ENCODE measurements at places on chromosomes 5 and 9. TPM values are rescaled to one million over a fixed set of nuclear protein-coding genes. Genes with fewer than 3 reads are reported as not detected.

CAMK2A gene
- total RNA-seq, result under 0.01 TPM

ZNF354B gene
- 8.6 TPM for total RNA-seq

NUTM2F gene
- not detected for total RNA-seq

LCN15 gene
- not detected for total RNA-seq

EGFLAM gene
- total RNA-seq, result under 0.01 TPM

DNA sequence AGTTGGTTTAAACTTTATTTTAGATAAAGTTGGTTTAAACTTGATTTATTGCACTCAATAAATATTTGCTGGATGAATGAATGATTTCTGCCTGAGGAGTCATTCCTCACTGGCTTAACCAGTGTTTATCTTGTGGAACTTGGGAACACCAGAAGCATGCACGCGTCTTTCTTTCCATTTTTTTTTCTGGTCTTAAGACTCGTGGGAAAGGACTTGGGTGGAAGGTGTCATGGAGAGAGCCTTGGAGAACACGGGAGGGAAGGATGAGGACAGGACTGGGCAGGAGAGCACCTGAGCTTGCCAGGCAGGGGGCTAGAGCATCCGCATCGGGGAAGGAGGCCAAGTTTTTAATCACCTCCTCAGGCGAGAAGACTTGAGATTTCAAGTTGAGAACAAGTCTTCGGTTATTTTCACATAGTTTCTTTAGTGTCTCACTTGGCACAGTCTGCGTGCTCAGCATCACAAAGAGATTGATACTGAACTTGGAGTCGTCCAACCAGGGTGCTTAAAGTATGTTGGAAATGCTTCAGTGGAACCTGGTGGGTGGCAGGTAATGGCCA is 144.2 kb downstream of the PDZD2 start:
- no peak for DNase-seq

DNA sequence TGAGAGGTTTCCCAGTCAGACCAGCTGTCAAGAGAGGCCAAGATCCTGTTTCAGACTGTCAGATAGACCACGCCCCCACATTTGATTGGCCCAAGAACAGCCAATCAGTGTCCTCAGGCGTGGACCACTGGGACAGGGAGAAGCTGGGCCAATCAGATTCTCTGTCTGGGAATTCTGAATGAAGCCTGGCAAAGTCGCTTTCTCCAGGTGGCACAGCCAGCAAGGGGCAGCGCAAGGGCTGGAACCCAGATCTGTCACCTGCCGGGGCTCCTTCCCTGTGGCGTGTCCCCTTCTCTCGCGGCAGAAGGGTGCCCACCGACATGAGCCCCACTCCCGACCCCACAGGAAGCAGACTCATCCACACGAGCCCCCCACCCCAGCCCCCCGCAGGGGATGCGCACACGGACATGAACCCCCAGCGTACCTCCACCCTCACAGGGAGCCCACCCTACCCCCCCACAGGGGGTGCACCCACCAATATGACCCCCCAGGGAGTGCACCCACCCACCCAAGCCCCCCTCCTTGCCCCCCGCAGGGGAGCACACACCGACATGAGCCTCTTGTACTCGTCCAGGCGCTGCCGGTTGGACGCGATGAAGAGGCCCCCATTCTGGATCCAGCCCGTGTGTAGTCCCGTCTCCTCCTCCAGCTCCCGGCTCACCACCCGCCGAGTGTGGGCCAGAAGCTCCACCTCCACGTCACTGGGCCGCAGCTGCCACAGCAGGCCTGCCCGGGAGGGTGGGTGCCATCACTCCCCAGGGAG is 6.1 kb downstream of the SARDH start:
- DNase-seq, result no peak

DNA sequence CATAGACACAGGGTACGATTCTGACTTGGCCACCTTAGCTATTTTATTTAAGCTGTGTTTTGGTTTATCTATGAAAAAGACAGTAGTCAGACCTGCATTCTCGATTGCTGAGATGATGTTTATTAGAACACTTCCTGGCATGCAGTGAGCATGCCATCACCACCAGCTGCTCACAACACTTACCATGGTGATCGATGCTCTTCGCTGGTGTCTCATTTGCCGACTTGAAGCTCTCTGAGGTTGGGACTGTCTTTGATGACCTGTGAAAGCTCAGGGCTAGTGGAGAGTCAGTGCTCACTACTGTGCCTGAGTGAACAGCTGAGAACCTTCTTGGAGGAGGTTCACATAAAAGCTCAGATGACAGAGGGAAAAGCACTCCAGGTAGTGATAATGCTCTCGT is 4.4 kb upstream of the C9orf153 start:
- DNase-seq, result no peak

DNA sequence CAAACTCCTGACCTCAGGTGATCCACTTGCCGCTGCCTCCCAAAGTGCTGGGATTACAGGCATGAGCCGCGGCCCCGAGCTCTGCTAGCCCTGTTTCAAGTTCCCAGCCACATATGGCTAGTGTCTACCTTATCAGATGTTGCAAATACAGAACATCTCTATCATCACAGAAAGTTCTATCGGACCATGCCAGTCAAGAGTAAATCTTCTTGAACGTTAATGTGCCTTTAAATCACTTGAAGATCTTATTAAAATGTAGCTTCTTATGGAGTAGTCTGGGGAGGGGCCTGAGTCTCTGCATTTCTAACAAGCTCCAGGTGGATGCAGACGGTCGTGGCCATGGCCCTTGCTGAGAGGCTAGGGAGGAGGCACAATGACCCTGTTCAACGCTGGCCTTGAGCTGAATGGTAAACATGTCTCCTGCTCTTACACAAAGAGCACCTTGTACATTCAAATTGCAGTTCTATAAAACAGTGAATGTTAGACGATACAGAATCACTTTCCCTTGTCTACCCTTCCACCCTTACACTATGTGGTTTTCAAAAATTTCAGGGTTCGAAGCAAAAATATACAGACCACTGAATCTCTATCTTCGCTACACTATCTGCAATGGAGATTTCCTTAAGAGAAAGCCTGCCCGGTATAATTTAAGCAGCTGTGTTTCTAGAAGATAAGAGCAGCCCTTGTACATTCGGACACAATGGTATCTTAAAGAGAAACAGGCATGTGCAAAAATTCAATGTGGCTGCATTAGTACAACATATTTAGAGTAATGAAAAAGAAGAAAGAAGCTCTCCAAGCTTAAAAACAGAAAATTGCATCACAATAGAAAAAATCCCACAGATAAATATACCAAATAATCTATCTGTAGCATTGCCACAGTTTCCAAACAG is 114.1 kb downstream of the FRMD3 start:
- no peak for DNase-seq

DNA sequence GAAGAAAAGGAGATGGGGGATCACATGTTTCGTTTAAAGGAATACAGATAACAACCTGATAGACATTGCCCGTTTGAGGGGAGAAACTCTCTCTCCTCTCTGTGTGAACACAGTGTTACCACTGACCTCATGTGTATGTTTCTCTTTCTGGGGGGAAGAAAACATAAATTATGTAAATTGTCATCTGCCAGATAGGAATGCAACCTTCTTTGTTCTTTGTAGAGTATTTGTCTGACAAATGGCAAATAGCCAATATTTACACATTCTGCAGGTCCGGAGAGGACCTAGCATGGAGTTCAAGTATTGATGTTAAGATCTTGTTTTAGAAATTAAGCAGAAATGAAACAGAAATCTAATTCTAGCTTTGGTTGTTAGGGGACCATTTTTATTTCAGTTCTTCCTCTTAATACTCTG is 276.3 kb downstream of the SAXO1 start:
- no peak for DNase-seq

DNA sequence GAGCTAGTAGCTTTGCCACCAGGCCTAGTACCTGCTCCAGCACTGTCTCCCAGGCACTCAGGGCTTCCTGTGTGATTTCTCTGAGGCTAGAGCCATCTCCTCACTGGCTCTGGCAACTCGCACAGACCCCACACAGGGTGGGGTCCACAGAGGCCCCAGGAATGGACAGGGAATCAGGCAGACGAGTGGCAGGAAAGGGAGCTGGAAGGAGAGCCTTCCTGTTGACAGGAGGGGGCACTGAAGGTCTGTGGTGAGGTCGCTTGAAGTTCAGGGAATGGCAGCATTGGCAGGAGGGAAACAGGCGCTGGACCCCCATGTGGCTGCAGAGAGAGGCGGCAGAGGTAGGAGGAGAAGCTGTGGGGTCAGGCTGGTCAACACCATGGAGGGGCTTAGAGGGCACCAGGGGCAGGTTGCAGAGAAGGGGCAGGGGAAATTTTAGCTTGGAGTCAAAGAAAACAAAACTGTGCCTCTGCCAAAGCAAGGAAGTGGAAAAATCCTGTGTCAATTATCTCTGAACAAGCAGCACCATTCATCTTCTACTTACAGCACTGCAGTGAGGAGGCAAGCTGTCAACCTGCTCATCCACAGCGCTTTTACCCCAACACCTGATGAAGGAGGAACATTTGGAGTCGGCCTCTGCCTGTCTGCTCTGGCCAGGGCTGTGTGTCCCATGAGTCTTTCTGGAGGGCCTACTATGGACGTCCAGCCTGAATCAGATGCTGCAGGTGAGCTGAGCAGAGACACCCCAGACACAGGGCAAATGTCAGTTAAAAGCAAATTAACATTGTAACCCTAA is 270.2 kb downstream of the FSTL4 start:
- DNase-seq, result no peak

GRCh38 chr9:12790883-12791282 is 16.1 kb downstream of the LURAP1L start:
- no peak for DNase-seq

DNA sequence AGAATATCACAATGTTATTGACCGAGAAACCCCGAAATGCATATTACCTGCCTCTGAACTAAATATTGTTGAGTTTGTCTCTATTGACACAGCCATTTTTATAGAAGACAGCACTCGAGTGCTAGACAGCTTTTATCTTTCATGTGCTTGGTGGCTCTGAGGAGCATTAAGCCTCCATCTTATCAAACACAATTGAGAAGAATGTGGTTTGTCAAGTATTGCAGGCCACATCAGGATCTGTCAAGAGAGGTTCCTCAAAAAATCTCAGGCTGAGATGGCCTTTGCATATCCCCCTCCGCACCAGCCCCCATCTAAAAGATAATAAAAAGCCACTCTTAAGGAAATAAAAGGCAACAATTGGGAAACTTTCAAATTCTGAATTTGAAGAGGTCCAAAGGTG is 284.8 kb downstream of the DENND1A start:
- no peak for DNase-seq

DNA sequence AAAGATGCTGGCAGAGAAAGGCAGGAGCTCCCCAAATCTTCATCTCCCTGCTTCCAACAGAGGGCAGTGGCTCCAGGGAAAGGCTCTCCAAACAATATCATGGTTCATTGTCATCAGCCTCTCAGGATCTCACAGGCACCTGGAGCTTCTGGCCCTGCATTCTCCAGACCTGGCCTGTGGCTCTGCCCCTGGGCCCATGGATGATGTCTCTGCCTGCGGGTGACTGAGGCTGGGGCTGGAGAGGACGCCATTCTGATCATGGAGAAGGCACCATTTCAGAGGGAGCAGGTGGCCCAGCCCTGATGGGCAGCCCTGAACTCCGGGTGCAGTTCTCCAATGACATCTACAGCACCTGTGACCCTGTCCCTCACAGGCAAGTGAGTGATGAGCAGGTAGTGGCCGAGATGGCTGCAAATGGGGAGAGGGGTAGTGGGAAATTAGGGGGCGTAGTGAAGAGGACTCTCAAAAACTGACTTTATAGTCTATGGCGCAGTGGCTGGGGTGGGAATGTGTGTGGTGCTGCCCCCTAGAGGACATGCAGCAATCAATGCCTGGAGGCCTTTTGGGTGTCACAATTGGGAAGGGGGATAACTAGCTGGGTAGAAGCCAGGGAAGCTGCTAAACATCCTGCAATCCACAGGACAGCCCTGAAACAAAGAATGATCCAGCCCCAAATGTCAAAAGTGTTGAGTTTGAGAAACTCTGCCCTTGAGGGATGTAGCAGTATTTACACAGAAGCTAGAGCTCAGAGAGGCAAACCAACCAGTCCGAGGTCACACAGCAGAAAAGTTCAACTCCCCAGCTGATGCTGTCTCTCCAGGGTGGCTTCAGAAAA is 3.2 kb downstream of the SH3PXD2B start:
- peak; percentile 46 for DNase-seq

DNA sequence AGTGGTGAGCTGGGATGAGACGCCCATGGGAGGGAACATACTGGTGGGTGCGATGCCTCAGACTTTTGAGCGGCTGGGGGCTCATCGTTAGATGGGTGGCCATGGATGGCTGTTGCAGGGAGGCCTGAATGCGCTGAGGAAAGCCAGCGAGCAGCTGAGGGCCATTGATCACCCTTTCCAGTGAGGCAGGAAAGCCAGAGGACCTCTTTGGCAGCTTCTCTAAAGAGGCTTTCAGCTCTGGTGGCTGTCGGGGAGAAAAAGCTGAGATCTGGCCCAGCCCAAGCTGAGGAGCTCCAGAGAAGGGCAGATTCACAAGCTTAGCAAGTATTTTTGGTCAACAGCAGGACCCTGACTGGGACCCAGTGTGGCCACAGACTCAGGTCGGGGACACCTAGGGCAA is 13.3 kb upstream of the VAV2 start:
- no peak for DNase-seq

GRCh38 chr9:91681461-91682305 is 258.1 kb upstream of the NFIL3 start:
- peak; percentile 68 for DNase-seq

DNA sequence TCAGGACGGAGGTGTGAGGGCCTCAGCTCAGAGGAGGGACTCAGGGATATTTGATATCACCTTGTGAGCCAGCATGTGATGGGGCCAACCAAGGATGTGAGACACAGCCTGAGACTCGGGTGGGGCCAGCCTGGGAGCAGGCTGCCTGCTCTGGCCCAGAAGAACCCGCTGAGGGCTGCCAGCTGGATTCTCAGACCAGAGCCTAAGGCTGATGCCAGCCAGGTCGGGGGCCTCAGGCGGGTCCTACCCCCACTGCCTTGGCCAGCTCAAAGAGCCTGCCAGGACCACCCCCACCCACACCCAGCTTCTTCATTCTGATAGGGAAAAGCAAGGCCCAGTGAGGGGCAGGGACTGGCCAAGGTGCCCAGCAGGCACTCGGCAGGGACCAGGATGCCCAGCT is 20.3 kb upstream of the DUSP1 start:
- no peak for DNase-seq

- DNase-seq, result no peak
Observed at GRCh38 chr9:33184963-33185362, 17.8 kb upstream of the B4GALT1 start.

- no peak for DNase-seq
Observed at GRCh38 chr5:73954381-73954780, 328.4 kb downstream of the ARHGEF28 start.

DNA sequence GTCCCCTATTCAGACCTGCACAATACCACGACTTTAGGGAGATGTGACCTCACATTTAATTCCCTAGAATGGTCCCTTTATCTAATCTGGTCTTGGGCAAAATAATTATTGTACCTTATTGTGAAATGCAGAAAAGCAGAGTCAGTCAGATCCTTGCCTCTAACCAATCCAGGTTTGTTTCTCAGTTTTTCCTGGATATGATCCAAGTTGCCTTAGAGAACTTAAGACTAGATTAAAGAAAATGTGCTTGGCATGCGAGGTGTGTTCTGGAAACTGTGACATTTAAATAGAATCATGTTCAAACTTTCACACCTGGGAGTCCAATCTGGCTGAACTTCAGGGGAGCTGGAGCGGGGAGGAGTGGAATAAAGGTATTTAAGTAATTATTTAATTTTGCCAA is 696.2 kb downstream of the DNAH5 start:
- no peak for DNase-seq
